Activated CD4-positive, alpha-beta T cell treated with anti-CD3 and anti-CD28 coated beads, Interleukin-2, amount 50 U/mL, for 24 hours (primary cell): ENCODE measurements at places on chromosomes 1 and 21.

- DNase-seq = no peak
Measured at GRCh38 chr1:44881011-44881632, 38.1 kb upstream of the PTCH2 start.

DNA sequence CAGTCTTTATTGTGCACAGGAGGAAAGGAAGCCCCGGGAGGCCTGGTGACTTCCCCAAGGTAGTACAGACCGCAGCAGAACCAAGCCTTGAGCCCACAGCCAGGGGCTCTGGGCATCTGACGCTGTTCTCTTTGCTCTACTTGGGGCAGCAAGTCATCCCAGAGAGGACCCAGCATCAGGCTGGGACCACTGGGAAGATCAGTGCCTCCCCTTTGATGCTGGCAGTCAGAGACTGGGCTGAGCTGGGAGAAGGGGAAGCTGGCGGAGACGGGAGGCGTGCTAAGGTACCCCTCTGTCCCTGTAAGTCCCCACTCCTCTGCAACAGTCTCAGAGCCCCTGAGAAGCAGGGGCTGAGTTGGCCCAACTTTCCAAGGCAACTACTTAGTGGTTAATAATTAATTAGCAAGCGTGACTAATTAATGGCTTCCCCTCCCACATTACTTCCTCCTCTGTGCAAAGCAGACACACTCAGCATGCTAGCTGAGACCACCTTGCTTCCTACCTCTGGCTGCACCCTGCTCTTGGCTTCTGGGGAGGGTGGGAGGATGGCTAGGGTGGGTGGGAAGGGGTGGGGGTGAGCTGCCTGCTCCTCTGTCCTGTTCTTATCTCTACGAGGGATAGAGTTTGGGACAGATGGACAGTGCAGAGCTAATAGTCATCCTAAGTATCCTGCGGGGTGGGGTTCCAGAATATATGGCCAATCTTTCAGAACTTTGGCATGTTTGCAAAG, 1.3 kb downstream of the INAVA start:
- DNase-seq = no peak

- DNase-seq = peak; percentile 76
Measured at GRCh38 chr21:35048706-35049617, at the start of gene RUNX1. TSS of gene RUNX1 (minus strand) at chr21:35049302.

DNA sequence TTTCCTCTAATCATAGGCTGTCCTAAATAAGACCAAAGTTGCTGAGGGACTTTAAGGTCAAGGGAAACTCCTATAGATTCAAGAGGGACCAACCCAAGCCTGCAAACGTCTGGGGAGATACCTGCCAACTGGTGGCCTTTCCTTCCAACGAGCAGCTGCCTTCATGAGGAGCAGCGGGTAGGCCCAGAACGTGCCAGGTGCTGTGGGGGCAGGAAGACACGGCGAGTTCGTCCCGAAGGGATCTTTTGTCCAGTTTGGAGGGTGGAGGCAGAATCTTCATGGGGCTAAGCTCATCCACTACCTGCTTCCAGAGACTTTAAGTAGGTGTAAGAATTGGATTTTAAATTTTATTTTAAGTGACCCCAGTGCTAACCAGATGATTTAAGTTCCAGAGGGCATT, 26.0 kb upstream of the SLC26A9 start:
- no peak for DNase-seq

DNA sequence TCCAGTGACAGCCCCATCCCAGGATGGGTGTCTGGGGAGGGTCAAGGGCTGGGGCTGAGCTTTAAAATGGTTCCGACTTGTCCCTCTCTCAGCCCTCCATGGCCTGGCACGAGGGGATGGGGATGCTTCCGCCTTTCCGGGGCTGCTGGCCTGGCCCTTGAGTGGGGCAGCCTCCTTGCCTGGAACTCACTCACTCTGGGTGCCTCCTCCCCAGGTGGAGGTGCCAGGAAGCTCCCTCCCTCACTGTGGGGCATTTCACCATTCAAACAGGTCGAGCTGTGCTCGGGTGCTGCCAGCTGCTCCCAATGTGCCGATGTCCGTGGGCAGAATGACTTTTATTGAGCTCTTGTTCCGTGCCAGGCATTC, 24.2 kb downstream of the PCSK9 start:
- no peak for DNase-seq

DNA sequence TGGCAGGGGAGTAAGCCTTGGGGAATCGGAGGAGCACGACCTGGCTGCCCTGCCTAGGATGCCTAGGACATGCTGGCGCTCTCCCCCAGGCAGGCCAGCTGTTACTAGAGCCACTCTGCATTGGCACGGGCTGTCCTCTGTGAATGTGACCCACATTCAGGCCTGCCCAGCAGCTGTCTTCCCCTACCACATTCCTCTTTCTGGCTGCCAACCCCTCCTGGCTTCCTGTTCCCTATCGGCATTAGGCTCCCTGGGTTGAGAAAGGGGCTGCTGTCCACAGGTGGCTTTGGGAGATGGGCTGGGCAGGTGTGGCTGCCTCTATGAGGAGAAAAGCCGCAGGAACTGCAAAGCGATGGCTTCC, 2.3 kb upstream of the NFASC start:
- DNase-seq = no peak

DNA sequence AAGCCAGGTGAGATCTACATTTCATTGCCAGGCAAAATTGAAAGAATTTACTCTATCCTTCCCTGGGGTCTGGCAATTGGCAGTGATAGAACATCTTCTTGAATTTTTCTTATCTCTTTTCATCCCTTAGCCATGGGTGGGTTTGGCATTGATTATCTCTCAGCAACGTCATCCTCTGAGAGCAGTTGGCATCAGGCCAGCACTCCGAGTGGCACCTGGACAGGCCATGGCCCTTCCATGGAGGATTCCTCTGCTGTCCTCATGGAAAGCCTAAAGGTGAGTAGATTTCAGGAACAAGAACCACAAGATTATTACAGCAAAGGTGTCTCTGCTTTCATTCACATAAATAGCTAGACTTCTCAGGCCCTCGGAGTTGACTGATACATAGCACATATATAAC, 39.3 kb downstream of the NCF2 start:
- DNase-seq = no peak

- DNase-seq = no peak
Measured at GRCh38 chr1:220164116-220164515, 70.2 kb downstream of the IARS2 start.

DNA sequence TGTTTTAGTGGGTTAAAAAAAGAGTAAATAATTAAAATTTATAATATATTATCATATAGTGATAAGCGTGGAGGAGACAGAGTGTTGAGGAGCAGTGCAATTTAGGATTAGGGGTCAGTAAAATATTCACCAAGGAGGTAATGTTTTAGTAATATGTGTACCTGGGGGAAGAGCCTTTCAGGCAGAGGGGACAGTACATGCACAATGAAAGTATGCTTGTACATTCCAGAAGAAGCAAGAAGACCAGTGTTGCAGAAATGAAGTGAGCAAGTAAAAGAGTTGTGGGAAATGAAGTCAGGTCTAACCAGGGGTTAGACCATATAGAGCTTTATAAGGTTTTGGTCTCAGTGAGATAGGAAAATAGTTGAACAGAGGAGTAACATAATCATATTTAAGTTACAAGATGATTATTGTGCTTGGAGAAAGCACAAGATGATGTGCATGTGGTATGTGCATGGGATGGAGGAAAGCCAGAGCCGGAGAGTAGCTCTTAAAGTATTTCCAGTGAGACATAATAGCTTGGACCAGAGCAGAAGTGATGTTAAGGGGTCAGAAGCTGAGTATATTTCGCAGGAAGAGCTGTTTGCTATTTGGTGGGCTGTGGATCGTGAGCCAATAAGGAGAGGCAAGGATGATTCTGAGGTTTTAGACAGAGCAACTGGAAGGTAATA, 44.8 kb downstream of the SNX7 start:
- no peak for DNase-seq

DNA sequence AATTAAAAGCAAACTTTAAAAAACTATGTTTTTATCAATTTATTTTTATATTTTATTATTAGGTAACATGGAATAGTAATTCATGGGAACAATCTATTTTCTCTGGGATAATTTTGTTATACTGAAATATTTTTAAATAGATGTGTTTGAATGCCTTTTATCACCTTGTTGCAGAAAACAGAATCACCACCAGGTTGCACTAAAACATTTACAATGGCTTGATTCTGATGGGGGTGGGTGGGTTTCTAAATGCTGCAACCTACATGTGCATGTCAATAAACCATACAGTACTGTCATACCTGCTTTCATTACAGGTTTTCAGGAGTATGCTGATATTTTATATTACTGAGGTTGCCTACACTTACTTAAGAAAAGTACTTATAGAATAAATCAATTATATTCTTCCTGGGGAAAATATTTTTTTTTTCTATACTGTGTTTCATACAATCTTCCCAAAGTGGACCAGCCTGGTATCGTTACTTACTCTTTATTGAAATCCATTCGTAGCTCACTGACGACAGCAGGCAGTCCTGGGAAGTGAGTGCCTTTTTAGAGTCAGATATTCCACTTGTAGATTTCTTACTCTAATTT, 132.8 kb downstream of the PTPRC start:
- no peak for DNase-seq

GRCh38 chr1:115826628-115827027, 14.3 kb downstream of the NHLH2 start:
- DNase-seq = no peak

- DNase-seq = no peak
Measured at GRCh38 chr1:201690528-201690927, 138.4 kb upstream of the IPO9 start.

GRCh38 chr1:24415910-24416665, 486 bp downstream of the NIPAL3 start:
- DNase-seq = no peak

GRCh38 chr21:33712022-33712803, 69.9 kb downstream of the ITSN1 start:
- no peak for DNase-seq

DNA sequence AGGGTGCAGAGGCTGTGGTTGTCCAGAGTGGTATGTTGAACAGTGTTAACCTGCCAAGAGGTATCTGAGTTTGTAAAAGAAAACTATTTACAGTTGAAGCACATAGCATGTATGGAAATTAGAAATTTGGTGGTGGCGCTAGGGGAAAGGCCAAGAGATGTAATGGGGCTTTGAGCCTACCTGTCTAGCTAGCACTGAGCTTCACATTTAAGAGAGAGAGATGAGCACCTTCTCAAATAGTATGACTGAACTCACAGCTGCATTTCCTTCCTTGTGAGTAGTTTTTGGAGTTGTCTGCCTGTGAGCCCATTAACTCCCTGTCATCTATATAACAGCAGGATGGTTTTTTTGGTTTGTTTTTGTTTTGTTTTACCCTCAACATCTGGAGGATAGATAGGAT, 4.0 kb downstream of the CLIC4 start:
- no peak for DNase-seq

GRCh38 chr1:157562515-157562914, 10.2 kb upstream of the FCRL5 start:
- no peak for DNase-seq

DNA sequence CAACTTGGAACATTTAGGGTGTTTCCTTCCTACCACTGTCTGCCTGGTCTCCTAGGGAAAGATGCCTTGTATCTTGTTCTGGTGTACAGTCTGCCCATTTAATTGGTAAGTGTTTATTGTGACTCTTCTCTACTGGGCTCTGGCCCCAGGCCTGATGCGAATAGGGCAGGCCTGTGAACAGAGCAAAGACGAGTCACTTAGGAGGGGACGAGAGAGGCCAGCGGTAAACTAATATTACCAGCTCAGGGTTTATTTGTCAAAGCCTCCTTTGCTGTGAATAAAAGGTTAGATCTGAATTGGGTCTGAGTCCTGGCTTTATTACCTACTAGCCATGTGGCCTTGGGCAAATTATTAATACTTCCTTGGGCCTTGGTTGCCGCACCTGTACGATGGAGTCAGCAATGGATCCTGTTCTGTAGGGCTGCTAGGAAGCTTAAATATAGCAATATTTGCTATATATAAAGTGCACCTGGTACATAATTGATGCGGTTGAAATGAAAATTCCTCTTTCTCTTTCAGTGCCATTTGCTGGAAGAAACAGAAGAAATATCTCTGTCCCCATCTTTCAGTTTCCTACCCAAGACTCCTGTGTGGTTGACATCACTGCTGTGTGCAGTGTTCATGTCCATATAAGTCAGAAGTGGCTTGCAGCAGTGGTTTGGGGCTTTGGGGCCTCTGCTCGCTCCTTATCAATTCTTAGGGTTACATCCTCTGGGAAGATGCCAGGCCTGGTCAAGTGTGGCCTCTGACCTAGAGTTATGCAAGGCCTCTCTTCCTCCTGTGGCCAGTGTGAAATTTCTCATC, 32.4 kb downstream of the MAPKAPK2 start:
- no peak for DNase-seq

DNA sequence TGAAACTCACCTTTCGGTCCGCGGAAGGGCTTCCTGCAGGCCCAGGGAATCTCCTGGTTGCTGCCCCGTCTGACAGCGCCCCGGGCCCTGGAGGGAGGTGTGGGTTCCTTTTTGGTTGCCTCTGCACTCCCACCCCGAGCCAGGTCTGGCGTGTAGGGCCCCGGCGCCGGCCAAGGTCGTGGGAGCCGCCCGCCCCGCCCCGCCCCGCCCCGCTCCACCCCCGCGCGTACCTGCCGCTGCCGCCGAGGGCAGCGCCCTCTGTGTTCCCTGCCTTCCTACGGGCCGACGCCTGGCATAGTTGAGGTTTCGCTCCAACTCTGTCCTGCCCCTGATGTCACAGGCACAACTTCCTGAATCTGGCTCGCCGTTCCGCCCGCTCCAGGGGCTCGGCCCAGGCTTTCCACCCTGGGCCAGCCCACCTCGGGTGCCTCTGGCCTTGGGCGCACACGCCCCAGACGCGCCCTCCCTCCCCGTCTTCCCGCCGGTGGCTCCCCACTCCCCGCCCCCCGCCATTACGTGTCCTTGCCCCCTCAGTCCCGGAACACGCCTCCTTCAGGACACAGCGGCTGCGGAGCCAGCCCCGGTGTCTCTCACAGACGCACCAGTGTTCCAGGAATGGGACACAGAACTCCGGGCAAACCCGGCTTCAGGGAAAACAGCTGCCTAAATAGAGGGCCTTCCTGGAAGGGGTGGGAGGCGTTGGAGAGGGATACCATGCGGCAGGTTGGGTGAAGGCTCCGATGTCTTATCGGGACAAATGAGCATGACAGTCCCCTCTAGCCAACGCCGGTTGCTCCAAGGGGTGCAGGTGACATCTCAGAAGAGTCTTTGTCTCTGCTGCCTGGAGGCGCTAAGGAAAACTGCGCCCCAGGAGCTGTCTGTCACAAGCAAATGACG, at the start of gene KIAA0040:
Gene KIAA0040 (minus strand): TSS at position 147 of the 897 bp plus-strand sequence. CDS start 31,763 bp downstream, outside the sequence.
- peak; percentile 29 for DNase-seq

DNA sequence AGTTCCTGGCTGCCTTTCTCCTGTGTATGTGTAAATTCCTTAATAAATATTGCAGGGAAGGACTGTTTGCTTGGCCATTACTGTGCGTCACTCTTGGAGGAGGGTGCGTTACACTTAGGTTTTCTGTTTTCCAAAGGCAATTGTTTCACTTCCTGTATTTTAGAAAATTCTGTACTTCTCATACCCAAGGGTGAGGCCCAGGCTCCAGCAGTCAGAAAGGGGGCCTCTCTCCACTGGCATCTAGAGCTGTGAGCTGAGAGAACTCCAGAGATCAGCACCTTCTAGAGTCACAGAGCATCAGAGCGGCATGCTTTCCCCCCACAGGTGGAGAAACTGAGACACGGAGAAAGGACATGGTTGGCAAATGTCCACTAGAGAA, 27.0 kb upstream of the ZFP69B start:
- DNase-seq = no peak

GRCh38 chr21:23162198-23162946, 2164.2 kb downstream of the NCAM2 start:
- no peak for DNase-seq

- DNase-seq = no peak
Measured at GRCh38 chr21:14901482-14901958, 163.3 kb downstream of the NRIP1 start.
